Aortic smooth muscle cell (primary cell): ENCODE measurements at places on chromosomes 1 and 21. TPM values are rescaled to one million over a fixed set of nuclear protein-coding genes. Genes with fewer than 3 reads are reported as not detected.

Gene C1QC
- 0.13 TPM in 1 of 2 replicates, not detected in the other for total RNA-seq

Gene ATP6V1G3
- total RNA-seq, result 0.25 TPM in 1 of 2 replicates, not detected in the other

Gene BCL2L15
- total RNA-seq, result 0.26 and 0.31 TPM in 2 replicates

Gene FMO4
- total RNA-seq, result 4.0 and 5.0 TPM in 2 replicates

Gene AADACL4
- not detected in 2 replicates for total RNA-seq
